MV-4-11 (cell line): ENCODE measurements at places on chromosomes 7 and 10.

- DNase-seq: peak; percentile 64
These were observed 99.8 kb downstream of the SND1 start for GRCh38 chr7:127751490-127752448.

DNA sequence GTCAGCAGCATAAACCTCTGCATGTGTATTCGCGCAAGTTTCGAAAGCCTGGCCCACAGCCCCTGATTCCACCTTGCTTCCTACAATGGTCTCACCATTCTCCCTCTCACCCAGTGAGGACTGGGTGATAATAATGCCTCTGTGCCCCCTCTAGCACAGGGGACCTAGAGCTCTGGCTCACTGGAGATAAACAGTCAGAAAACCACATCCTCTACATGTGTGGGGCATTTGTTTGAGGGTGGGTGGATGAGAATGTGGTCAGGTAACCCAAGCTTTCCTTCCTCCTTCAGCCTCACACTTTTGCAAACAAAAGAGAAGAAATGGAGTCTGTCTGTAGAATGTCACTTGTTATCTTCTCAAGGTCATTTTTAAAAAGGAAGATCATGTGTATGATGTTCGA is 373.5 kb downstream of the KCNMA1 start:
- no peak for DNase-seq

GRCh38 chr7:32639122-32639521 is 143.8 kb downstream of the AVL9 start:
- no peak for DNase-seq

GRCh38 chr7:132942701-132943100 is 139.2 kb downstream of the CHCHD3 start:
- DNase-seq: no peak

DNA sequence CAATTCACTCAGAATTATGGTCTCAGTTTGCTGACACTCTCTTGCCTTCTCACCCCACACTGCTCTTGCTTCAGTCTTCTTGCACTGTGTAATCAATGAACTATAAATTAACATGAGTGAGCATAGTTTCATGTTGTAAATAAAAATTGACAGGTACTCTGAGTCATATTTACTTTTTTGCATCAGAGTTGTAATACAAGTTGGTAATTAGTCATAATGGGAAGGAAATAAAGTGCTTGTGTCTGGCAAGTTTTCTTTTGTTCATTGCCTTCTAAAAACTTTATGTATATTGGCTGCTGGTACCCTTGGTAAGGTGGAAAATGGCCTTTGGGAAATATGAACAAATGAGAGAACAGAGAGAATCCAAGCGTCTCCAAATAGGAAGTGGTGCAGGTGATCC is 169.3 kb upstream of the MAGI2 start:
- no peak for DNase-seq
